ENCODE measurements at places on chromosomes 13 and 19. TPM values are rescaled to one million over a fixed set of nuclear protein-coding genes. Genes with fewer than 3 reads are reported as not detected.

URAD gene
- total RNA-seq, result not detected

NECTIN2 gene
- 38.9 TPM for total RNA-seq

HIF3A gene
- total RNA-seq, result not detected

LGALS14 gene
- not detected for total RNA-seq

LHB gene
- not detected for total RNA-seq

ZNF564 gene
- 7.4 TPM for total RNA-seq

CSNK1G2 gene
- total RNA-seq, result 68.8 TPM

THSD8 gene
- not detected for total RNA-seq

CADM4 gene
- 1.2 TPM for total RNA-seq

DIRAS1 gene
- total RNA-seq, result 12.4 TPM

ADM5 gene
- total RNA-seq, result under 0.01 TPM

LGALS16 gene
- total RNA-seq, result not detected

FPR3 gene
- total RNA-seq, result 1.1 TPM

VSTM2B gene
- not detected for total RNA-seq

SPRED3 gene
- total RNA-seq, result 1.8 TPM

LAIR1 gene
- 0.29 TPM for total RNA-seq

FBN3 gene
- not detected for total RNA-seq
